Kidney epithelial cell (primary cell): ENCODE measurements at places on chromosomes 2 and 18. TPM values are rescaled to one million over a fixed set of nuclear protein-coding genes. Genes with fewer than 3 reads are reported as not detected.

GRCh38 chr2:46998551-46998950 lies 82.9 kb upstream of the MCFD2 start:
- no peak for DNase-seq

DNA sequence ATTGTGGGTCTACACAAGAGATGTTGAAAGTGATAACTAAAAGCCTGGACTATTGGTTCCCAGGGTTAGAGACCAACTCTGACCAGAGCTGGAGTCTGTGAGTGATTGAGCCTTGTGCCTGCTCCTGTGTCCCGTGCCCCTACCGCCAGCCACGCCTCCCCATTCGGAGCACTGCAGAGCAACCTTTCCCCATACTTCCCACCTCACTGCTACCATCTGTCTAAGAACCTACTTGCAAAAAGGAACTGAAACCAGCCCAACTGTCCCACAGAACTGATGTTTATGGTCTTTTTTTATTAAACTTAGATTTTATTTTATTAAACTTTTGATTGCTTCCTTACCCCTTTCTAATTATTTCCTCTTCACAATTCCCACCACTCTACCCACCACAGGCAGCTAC lies 300.3 kb upstream of the MGAT5 start:
- no peak for DNase-seq

- DNase-seq: no peak
Measured at GRCh38 chr2:33317369-33318007, 159.0 kb upstream of the RASGRP3 start.

GRCh38 chr18:58611395-58612131 lies 17.3 kb downstream of the ALPK2 start:
- DNase-seq: peak; percentile 89

DNA sequence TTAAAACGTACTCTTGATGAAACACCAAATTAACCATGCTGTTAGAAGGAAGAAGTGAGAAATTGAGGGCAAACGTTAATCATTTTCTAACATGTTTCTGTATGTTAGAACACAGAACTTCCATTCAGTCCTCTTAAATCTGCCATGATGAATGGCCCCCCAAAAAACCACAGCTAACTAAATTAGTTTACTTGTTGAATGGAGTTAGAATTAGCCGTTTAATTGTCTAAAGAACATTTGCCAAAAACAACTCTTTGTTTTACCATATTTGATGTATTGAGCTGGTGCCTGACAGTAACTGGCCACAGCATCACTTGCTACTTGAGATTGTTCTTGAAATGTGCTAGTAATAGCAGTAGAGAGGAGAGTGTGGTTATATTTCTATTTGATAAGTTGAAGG lies 12.7 kb downstream of the CCNYL1 start:
- DNase-seq: no peak

DNA sequence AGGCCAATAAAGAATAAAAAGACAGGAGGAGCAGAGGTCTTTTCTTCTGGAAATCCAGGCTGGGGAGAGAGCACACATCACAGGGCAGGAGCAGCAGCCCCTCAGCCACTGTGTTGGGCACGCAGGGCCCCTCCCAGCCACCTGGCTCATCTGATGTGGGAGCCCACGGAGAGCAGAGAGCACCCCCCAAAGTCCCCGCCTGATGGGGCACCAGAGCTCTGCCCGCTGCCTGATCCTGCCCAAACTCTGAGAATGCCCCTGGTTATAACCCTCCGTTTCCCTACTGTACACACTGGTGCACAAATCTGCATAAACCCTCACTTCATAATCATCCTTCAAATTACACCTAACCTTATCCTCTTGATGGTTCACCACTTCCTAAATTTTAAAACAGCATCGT lies 111.3 kb downstream of the HDAC4 start:
- no peak for DNase-seq

DNA sequence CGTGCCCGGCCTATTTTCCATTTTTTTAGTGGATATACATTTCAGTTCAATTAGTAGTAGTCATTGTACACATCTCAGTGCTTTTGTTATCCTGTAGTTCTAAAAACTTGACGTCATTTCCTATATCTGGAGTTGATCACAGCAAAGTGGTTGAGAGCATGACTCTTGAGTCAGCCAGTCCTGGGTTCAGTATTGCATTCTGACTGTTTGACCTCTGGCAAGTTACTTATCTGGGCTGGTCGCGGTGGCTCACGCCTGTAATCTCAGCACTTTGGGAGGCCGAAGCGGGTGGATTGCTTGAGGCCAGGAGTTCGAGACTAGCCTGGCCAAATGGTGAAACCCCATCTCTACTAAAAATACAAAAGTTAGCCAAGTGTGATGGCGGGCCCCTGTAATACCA lies 50.4 kb upstream of the PPM1B start:
- no peak for DNase-seq

- no peak for DNase-seq
Measured at GRCh38 chr2:204202253-204202652, 265.7 kb downstream of the ICOS start.

DNA sequence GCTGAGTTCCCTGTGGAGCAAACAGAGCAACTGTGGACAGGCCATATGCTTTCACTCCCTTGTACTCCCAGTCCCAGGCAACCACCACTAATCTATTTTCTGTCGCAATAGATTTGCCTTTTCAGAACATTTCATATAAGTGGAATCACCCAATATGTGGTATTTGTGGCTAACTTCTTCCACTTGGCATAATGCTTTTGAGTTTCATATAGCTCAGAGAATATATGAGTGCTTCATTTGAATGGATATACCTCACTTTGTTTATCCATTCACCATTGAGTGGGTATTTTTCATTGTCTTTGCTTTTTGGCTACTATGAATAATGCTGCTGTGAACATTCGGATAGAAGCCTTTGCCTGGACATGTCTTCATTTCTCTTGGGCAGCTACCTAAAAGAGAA lies 151.9 kb downstream of the CERS6 start:
- no peak for DNase-seq

- DNase-seq: no peak
Measured at GRCh38 chr2:101038455-101039255, 36.6 kb downstream of the RPL31 start.

DNA sequence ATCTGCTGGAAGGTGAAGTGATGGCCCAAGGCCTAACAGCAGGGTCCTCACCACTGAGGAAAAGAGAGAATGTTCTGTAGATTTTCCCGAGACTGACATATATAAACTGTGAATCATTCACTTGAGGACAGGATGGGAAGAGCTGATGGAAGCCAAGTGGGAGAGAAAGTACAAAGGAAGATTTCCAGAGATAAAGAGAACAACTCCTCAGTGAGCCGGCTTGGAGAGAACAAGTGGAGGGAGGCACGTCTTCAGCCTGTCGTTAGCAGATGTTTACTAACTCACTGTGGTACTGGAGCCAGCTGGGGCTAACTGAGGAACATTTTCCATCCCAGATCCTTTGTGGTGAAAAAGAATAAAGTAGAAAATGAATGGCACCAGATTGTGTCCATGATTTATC lies 552.9 kb upstream of the TNP1 start:
- no peak for DNase-seq

GRCh38 chr2:213065583-213066442 lies 85.6 kb downstream of the IKZF2 start:
- no peak for DNase-seq

DNA sequence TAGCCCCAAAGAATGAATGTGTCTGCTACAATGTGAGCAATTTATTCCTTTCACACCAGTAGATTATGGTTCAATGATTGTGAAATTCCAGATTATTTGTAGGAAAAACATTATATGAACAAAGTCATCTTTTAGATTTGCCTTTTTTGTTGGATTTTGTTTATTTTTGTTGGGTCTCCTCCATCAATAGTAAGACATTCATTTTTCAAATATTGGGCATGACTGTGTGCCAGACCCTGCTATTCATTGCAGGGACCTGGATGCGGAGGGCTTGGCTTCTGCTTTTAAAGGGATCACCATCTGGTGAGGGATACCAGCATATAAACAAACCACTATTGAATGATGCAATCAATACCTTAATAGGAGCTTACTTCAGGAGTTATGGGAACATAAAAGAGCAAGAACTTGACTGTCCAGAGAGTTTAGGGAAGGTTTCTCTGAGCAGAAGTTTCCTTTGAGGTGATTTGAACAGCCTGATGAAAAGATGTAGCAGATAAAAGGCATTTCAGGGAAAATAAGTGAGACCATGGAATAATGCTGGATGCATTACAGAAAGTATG lies 486.7 kb downstream of the EPHA4 start:
- no peak for DNase-seq

DNA sequence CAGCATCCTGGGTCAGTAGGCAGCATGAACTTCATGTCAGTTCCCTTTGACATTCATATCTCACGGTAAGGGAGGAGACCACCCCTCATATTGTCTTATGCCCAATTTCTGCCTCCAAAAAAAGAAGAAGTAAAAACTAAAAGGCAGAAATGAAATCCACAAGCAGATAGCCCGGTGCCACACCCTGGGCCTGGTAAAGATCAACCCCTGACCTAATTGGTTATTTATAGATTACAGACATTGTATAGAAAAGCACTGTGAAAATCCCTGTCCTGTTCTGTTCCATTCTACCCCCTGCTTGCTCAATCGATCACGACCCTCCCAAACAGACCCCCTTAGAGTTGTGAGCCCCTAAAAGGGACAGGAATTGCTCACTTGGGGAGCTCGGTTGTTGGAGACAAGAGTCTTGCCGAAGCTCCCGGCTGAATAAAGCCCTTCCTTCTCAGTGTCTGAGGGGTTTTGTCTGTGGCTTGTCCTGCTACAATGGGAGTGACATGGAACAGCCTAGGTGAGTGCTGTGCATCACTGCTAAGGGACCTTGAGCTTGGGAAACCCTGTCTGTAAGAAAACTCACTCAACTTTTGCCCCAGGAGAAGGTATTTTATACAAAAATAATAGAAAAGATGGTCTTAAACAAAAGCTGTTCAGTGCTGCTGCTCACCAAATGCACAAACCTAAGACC lies 11.1 kb downstream of the NDUFV2 start:
- DNase-seq: no peak

GRCh38 chr18:10148189-10148929 lies 234.5 kb downstream of the VAPA start:
- DNase-seq: no peak

- DNase-seq: no peak
Measured at GRCh38 chr2:44136252-44136651, 32.4 kb upstream of the PPM1B start.

GRCh38 chr18:72375618-72376017 lies 168.5 kb downstream of the CBLN2 start:
- peak; percentile 48 for DNase-seq

DNA sequence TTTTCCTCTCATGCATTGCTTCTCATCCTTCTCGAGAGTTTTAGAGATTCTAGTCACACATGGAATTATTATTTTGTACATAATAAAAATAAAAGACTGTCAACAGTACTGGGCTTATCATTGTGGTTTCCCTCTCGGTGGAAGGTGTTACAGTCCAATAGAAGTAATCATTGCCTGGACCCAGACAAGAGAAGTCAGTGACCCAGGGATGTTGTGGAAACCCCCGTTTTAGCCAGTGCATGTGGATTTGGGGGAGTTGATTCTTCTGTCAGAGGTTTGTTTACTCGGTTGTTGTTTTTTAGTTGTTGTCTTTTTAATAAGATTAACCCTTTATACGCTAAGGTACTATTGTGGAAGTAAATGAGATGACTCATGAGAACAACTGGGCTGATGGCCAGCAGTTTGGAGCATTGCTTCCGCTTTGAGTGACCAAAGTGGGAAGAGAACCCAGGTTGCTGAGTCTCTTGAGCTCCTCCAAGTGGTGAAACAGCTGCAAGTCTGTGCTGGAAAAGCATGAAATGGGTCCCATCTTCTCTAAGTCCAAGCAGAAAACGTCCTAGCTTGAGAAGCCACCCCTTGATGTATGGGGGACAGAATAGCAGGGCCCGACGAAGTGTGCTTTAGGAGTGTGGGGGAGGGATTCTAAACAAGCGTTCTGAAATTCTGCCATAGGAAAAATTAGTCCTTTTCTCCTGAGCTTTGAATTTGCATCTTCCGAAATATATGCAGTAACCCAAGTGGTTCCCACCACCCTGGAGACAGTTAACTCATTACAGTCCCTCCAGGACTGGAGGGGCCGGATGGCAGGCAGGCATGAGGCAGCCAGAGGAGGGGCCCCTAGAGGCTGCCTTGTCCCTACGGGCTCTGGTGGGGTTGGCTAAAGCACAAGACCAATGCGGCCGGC lies 61.8 kb upstream of the GPR45 start:
- DNase-seq: peak; percentile 48

- no peak for DNase-seq
Measured at GRCh38 chr2:224185023-224185601, 146.0 kb upstream of the SERPINE2 start.

DNA sequence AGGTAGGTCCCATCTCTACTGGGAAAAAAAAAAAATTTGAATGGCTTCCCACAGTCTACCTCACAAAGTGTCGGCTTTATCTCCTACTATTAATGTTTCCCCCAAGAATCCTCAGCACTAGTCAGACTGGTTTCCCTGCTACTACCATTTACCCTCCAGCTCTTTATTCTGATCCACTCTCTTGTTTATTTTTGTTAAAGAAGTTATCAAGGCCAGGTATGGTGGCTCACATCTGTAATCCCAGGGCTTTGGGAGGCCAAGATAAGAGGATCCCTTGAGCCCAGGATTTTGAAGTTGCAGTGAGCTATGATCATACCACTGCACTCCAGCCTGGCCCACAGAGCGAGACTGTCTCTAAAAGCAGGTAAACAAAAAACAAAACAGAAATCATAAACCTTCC lies 1275.3 kb downstream of the LRP1B start:
- no peak for DNase-seq

DNA sequence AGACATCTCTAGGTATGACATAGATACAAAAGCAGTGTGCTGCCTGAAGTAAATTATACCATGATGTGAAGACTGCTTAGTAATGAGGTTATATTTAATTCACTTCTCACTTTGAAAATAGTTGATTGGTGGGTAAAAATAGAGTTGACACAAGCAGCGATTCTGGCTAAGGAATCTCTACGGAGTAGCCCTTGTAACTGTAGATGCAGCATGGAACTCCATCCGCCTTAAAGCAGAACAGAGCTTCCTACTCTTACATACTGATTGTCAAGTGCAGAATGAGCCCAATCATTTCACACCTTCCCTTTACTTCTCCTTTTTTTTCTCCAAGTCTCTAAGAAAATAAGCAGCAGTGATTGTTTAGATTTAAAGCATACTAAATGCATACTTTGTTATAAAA lies 1594.6 kb upstream of the SLC39A10 start:
- no peak for DNase-seq

- DNase-seq: no peak
Measured at GRCh38 chr2:60413069-60413813, 140.2 kb downstream of the BCL11A start.

- DNase-seq: no peak
Measured at GRCh38 chr2:45445037-45445436, 166.0 kb downstream of the SRBD1 start.

GRCh38 chr18:8958660-8959059 lies 143.8 kb upstream of the NDUFV2 start:
- DNase-seq: no peak

- DNase-seq: no peak
Measured at GRCh38 chr2:174053355-174054151, 88.4 kb upstream of the SP3 start.

GRCh38 chr2:96142217-96143113 lies 2.8 kb downstream of the DUSP2 start:
- DNase-seq: no peak

HAAO gene
- 1.5 and 2.8 TPM in 2 replicates for total RNA-seq

FAM117B gene
- 6.7 and 7.7 TPM in 2 replicates for total RNA-seq

ASXL3 gene
- total RNA-seq: 1.4 and 1.8 TPM in 2 replicates

PLA2R1 gene
- total RNA-seq: 2.9 and 3.6 TPM in 2 replicates

CHST9 gene
- 0.08 TPM in 1 of 2 replicates, not detected in the other for total RNA-seq

LYG1 gene
- total RNA-seq: 0.25 and 1.0 TPM in 2 replicates

RSAD2 gene
- total RNA-seq: 3.6 and 4.9 TPM in 2 replicates

IL1A gene
- 2.3 and 2.4 TPM in 2 replicates for total RNA-seq

LTBP1 gene
- total RNA-seq: 39.3 and 39.5 TPM in 2 replicates

DQX1 gene
- not detected in 2 replicates for total RNA-seq
